Dermis microvascular lymphatic vessel endothelial cell (primary cell): ENCODE measurements at places on chromosomes 12 and 14. TPM values are rescaled to one million over a fixed set of nuclear protein-coding genes. Genes with fewer than 3 reads are reported as not detected.

TRHDE gene
- total RNA-seq, result under 0.01 TPM in 2 replicates

DAO gene
- total RNA-seq, result not detected in 2 replicates

RASSF8 gene
- 34.7 and 38.6 TPM in 2 replicates for total RNA-seq

SLC5A8 gene
- total RNA-seq, result under 0.01 and 0.13 TPM in 2 replicates

SLCO1B3 gene
- not detected in 2 replicates for total RNA-seq

COL2A1 gene
- total RNA-seq, result not detected in 2 replicates

PTPRB gene
- total RNA-seq, result 73.6 and 113 TPM in 2 replicates

PLBD1 gene
- total RNA-seq, result 0.38 and 1.0 TPM in 2 replicates

RBP5 gene
- 0.26 and 0.38 TPM in 2 replicates for total RNA-seq

SERPINA10 gene
- total RNA-seq, result not detected in 2 replicates

OR6C2 gene
- total RNA-seq, result not detected in 2 replicates

ALG10 gene
- total RNA-seq, result 14.8 and 17.4 TPM in 2 replicates

KLRG1 gene
- 0.51 and 0.63 TPM in 2 replicates for total RNA-seq

PFKM gene
- total RNA-seq, result 36.3 and 45.3 TPM in 2 replicates

TMEM253 gene
- total RNA-seq, result 0.13 TPM in 1 of 2 replicates, not detected in the other

CMTM5 gene
- not detected in 2 replicates for total RNA-seq

CCDC175 gene
- total RNA-seq, result not detected in 2 replicates

SYT1 gene
- 3.6 and 6.3 TPM in 2 replicates for total RNA-seq

SP7 gene
- not detected in 2 replicates for total RNA-seq

RFX4 gene
- not detected in 2 replicates for total RNA-seq

PIP4P1 gene
- 22.1 and 28.6 TPM in 2 replicates for total RNA-seq

LETMD1 gene
- 22.3 and 40.0 TPM in 2 replicates for total RNA-seq

ACVRL1 gene
- total RNA-seq, result 313 and 416 TPM in 2 replicates

OVCH1 gene
- total RNA-seq, result under 0.01 TPM in 1 of 2 replicates, not detected in the other

TAS2R9 gene
- total RNA-seq, result not detected in 2 replicates

EIF2S3B gene
- 0.89 and 1.0 TPM in 2 replicates for total RNA-seq

KLHL33 gene
- total RNA-seq, result under 0.01 and 0.13 TPM in 2 replicates

KCNMB4 gene
- total RNA-seq, result 0.39 and 0.51 TPM in 2 replicates

WDHD1 gene
- total RNA-seq, result 5.9 and 9.6 TPM in 2 replicates

C12orf60 gene
- total RNA-seq, result 0.63 and 0.77 TPM in 2 replicates

WSB2 gene
- total RNA-seq, result 82.4 and 116 TPM in 2 replicates

STAC3 gene
- 0.13 TPM in 2 replicates for total RNA-seq

ARHGEF40 gene
- total RNA-seq, result 6.2 and 8.3 TPM in 2 replicates

GPRC5D gene
- not detected in 2 replicates for total RNA-seq

MYF5 gene
- not detected in 2 replicates for total RNA-seq

KRT2 gene
- not detected in 2 replicates for total RNA-seq

TMEM121 gene
- total RNA-seq, result 6.4 and 9.5 TPM in 2 replicates

RPS29 gene
- total RNA-seq, result 1,108 and 2,119 TPM in 2 replicates

RNASE1 gene
- 7.1 and 8.0 TPM in 2 replicates for total RNA-seq

DLGAP5 gene
- total RNA-seq, result 8.7 and 33.6 TPM in 2 replicates

ARID2 gene
- 10.8 and 17.3 TPM in 2 replicates for total RNA-seq

DCAF11 gene
- 67.9 and 68.9 TPM in 2 replicates for total RNA-seq

WSCD2 gene
- not detected in 2 replicates for total RNA-seq

DHRS7 gene
- 78.3 and 80.0 TPM in 2 replicates for total RNA-seq

ENDOU gene
- under 0.01 TPM in 2 replicates for total RNA-seq

CLEC4C gene
- total RNA-seq, result not detected in 2 replicates

PLEKHD1 gene
- under 0.01 and 0.13 TPM in 2 replicates for total RNA-seq

UBE2N gene
- 118 and 131 TPM in 2 replicates for total RNA-seq

TOMM20L gene
- not detected in 2 replicates for total RNA-seq

CLEC1B gene
- total RNA-seq, result not detected in 2 replicates

PTPRO gene
- under 0.01 TPM in 1 of 2 replicates, not detected in the other for total RNA-seq

SLC7A7 gene
- 1.9 and 7.8 TPM in 2 replicates for total RNA-seq

FIGNL2 gene
- total RNA-seq, result 0.39 and 1.3 TPM in 2 replicates

BCL2L14 gene
- not detected in 2 replicates for total RNA-seq

TPH2 gene
- not detected in 2 replicates for total RNA-seq

TDG gene
- total RNA-seq, result 21.4 and 21.6 TPM in 2 replicates

MAP1LC3B2 gene
- 0.13 and 0.63 TPM in 2 replicates for total RNA-seq

PLD4 gene
- under 0.01 TPM in 1 of 2 replicates, not detected in the other for total RNA-seq

NRIP2 gene
- 0.13 TPM in 1 of 2 replicates, not detected in the other for total RNA-seq

GLIPR1 gene
- 1.3 TPM in 2 replicates for total RNA-seq
